Muscle of arm (tissue), 14 donors: ENCODE measurements at places on chromosomes 7 and 10. TPM values are rescaled to one million over a fixed set of nuclear protein-coding genes. Genes with fewer than 3 reads are reported as not detected.

The RFC2 gene
- polyA plus RNA-seq, result 35.9 TPM

The CPA4 gene
- 2.4 TPM for polyA plus RNA-seq

The SEMA4G gene
- 13.3 TPM for polyA plus RNA-seq

The RTKN2 gene
- 4.9 TPM for polyA plus RNA-seq

The ADAM22 gene
- polyA plus RNA-seq, result 27.3 TPM

The PPP1R3C gene
- polyA plus RNA-seq, result 33.2 TPM

The VPS37D gene
- polyA plus RNA-seq, result 1.9 TPM

The SLC39A12 gene
- polyA plus RNA-seq, result not detected

The PSMG3 gene
- 18.9 TPM for polyA plus RNA-seq

The DNAAF5 gene
- 24.2 TPM for polyA plus RNA-seq

The PLPP4 gene
- not detected for polyA plus RNA-seq

The MEOX2 gene
- polyA plus RNA-seq, result not detected

The KIAA1217 gene
- polyA plus RNA-seq, result 47.5 TPM

The SERPINE1 gene
- polyA plus RNA-seq, result 3.0 TPM

The LRIT2 gene
- not detected for polyA plus RNA-seq

The C7orf33 gene
- polyA plus RNA-seq, result 2.2 TPM

The TDRD1 gene
- polyA plus RNA-seq, result 0.11 TPM

The MGAM2 gene
- not detected for polyA plus RNA-seq

The FOXI2 gene
- polyA plus RNA-seq, result not detected

The CFAP69 gene
- polyA plus RNA-seq, result not detected

The PNLIP gene
- polyA plus RNA-seq, result not detected

The SCIN gene
- 0.78 TPM for polyA plus RNA-seq

The GATA3 gene
- 0.96 TPM for polyA plus RNA-seq

The PAPOLB gene
- polyA plus RNA-seq, result 0.12 TPM

The NPY4R2 gene
- polyA plus RNA-seq, result 0.21 TPM

The SDK1 gene
- polyA plus RNA-seq, result 1.7 TPM

The CYP2C18 gene
- not detected for polyA plus RNA-seq

The NUTM2B gene
- 1.9 TPM for polyA plus RNA-seq

The ACBD7 gene
- 1.3 TPM for polyA plus RNA-seq

The SLK gene
- polyA plus RNA-seq, result 30.9 TPM

The AEBP1 gene
- polyA plus RNA-seq, result 69.0 TPM

The NANOS1 gene
- polyA plus RNA-seq, result 6.3 TPM

The AKR1C1 gene
- 14.3 TPM for polyA plus RNA-seq

The FAM25G gene
- polyA plus RNA-seq, result not detected
